ENCODE measurements at places on chromosomes 2 and 18.

- DNase-seq: no peak
These were observed 427.7 kb downstream of the TGIF1 start for GRCh38 chr18:3877678-3878077.

DNA sequence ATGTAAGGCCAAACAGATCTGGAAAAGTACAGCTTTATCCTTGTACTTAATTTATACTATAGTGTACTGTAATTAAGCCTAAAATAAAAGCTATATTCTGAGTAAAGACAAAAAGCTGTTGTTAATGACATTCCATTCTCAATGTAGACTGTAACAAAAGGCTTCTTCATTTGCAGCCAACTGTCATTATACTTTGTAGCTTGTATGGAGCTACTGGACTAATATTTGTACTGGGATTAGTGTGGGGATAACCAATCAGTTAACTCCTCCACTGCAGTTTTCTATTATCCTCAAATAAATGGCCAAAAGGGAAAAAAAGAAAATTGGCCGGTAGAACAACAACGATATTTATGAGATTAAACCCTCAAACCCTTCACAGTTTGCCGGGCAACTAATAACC, 66.5 kb downstream of the STK39 start:
- no peak for DNase-seq

GRCh38 chr2:108806371-108807113, 20.0 kb downstream of the CCDC138 start:
- DNase-seq: no peak

DNA sequence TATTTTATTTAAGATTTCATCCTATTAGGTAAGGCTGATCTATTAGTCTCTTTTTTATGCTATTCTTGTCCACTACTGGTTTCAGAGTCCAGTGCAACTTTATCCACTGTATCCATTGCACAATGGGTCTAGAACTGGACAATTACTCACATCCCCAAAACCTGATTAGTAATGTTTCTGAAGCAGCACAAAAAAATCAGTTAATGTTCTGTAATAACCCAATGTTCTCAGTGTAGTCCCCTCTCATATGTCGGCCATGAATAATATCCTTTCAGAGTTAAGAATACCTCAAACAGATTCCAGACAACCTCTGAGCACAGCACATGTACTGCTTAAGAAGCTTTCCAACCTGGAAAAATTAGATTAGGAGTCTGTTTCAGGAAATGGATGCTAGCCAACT, 29.7 kb downstream of the MGAT4A start:
- DNase-seq: no peak

DNA sequence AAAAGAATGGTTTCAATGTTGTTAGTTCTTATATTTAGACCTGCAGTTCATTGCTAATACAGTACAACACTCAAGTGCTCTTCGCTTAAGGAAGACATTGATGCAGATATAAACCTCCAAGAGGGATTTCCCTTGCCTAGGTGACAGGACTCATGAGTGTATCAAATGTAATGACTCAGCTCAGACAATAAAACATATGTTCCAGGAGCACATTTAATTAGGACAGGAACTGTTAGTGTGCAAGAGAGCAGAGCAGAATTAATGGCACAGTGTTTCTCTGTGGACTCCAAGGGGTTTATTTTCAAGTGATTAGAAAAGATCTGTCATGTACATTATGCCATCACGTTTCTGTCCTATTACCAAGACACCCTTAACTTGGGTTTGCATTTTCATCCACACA, 375.0 kb downstream of the LRRTM4 start:
- DNase-seq: no peak

- no peak for DNase-seq
These were observed 10.9 kb upstream of the FHL2 start for GRCh38 chr2:105409717-105410116.

DNA sequence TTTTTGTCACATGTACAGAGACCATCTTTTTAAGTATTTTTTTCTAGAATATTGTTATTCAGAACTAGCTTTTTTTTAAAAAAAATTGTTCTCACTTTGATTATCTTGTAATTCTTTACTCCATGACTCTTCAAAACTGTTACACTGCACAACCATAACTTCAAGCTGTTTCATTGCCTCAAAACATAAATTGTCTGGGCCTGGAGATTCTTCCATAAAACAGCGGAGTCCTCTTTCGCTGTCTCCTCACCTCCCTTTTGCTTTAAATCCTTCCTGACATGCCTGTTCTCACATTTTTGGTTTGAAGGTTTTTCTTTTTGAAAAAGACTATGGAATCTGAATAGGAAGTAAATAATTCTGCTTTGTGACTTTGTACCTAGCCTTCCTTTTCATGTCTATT, 126.7 kb downstream of the GALNT3 start:
- no peak for DNase-seq

GRCh38 chr2:74817304-74817675, 16.6 kb upstream of the HK2 start:
- no peak for DNase-seq

DNA sequence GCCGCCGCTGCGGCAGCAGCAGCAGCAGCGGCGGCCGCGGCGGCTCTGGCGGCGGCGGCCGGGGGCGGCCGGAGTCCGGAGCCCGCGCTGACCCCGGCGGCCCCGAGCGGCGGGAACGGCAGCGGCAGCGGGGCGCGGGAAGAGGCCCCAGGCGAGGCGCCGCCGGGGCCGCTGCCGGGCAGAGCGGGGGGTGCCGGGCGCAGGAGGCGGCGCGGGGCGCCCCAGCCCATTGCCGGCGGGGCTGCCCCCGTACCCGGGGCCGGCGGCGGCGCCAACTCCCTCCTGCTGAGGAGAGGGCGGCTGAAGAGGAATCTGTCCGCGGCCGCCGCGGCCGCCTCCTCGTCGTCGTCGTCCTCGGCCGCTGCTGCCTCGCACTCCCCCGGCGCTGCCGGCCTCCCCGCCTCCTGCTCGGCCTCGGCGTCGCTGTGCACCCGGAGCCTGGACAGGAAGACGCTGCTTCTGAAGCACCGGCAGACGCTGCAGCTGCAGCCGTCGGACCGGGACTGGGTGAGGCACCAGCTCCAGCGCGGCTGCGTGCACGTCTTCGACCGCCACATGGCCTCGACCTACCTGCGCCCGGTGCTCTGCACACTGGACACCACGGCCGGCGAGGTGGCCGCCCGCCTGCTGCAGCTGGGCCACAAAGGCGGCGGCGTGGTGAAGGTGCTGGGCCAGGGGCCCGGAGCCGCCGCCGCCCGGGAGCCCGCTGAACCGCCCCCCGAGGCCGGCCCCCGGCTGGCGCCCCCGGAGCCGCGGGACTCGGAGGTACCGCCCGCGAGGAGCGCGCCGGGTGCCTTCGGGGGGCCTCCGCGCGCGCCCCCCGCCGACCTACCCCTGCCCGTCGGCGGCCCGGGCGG, 646 bp downstream of the PHLPP1 start:
- DNase-seq: peak; percentile 79

GRCh38 chr2:9613291-9613690, 17.5 kb downstream of the YWHAQ start:
- no peak for DNase-seq

DNA sequence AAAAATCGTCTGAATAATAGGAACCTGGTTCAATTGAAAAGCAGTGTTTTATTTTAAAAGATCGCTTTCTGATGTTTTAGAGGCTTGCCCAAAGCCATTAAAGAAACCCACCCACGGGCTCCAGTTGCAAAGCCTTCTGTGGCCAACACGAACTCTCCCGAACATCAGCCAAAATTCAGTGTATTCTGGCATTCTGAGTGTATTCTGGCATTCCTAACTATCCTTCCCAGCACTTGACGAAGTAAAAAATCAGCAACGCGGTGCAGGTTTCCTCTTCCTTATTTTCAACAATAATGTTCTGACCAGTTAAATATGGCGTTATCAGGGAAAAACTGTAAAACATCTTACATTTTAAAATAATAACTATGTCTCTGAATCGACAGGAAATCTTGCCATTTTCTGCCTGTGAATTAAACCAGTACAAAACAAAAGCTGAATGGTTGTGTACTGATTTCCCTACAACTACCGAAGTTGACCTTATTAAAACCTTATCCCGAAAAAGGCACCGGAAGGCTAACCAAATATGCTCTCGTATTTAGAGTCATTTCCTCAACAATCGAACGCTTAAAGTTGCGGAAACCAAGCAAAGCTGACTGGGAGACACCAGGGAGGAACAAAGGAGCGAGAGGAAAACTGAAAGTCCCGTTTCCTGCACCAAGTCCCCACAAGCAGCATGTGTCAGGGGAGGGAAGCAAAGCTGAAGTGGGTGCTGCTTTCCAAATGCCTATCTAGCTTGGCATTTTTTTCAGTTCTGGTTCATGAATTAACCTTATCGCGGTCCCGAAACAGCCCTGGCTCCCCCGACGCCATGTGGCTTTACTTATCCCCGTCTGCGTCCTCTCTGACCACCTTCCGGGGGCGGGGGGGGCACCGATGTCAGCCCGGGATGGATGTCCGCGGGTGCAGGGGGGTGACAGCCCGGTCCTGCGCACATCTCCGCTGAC, 44.3 kb downstream of the ZNF516 start:
- DNase-seq: no peak

DNA sequence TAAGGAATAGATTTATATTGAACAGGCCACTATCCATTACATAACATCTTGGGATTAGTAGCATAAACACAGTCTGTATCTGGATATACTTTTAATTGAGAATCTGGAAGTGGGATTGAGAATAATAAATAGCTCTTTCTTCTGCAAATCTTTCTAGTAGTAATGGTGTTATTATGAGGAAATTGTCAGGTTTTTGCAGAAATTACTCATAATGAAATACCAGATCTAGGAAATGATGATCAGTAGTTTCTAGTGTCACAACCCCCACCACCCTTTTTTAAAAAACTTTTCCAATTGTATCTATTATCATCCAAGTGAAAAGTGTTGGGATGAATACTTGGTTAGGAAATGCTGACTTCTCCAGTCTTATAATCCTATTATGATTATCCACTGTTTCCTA, 18.7 kb downstream of the NBEAL1 start:
- DNase-seq: no peak

- DNase-seq: no peak
These were observed 43.6 kb upstream of the VPS54 start for GRCh38 chr2:64062840-64063239.

DNA sequence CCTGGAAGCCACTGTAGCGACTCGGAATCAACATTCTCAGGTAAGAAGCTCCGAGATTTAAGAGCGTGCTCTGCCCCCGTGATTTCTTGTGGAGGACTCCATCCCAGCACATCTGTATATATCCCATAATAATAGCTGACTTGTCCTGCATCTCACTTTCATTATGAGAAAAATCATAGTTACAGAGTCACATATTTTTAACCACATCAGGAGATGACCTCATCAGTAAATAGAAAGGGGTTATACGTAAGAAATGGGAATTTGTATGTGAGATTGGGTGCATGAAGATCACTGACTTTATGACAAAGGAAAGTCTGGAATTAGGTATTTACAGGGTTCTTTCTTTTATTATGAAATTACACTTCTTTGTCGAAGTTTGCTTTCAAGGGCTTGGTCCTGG, 16.4 kb upstream of the TMEM18 start:
- no peak for DNase-seq

DNA sequence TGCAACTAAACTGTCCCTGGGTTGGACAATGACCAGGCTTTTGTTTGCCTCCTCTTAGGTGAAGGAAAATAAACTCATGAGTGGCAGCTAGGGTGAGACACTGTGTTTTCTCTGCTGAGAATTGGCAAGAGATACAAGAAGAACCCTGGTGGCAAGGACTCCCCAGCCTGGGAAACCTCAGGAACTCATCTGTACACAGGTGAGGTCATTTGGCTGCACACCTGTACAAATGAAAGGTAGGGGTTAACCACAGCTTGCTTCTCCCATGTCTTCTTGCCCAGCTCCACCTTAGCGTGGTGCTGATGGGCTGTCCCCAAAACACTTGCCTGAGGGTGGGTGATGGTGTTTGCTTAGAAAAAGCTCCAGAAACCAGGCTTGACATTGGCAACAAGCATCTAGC, 97.2 kb upstream of the FAM136A start:
- DNase-seq: no peak

Data from GM13977 (cell line).